ENCODE measurements at places on chromosomes 11 and 22.

DNA sequence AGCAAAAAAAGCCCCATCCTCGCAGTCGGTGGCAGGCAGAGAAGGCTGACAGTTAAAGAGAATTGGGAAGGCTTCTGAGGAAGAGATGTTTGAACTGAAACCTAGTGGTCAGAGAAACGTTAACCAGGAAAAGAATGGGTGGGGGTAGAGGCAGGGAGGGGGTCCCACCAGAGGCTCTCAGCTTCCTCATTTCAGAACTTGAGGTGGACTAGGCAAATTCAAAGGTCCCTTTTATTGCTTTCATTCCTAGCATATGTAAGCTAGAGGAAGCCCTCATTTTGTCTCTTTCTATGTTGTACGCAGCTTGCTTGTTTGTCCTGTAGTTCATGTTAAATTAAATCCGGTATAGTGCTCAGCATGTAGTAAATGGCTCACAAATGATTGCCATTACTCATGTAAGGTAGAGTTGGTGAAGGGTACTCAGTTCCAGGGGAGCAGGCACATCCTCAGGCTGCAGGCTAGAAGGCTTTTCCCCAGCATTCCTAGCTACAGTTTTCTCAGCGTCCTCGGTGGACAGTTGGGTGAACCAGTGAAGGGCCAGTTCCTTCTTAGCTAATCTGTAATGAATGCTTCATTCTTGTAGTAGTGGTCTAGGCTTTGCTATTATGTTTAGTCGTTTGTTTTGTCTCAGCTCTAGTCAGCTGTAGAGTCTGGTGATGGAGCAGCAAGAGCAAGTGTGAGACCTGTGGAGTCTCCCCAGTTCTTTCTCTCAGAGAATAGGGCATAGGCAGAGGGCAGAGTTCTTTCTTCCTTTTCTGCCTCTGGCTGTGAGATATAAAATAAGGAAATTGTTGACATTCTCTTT lies 58.6 kb downstream of the UVRAG start:
- no peak for DNase-seq

GRCh38 chr11:69300120-69301060 lies 6.4 kb downstream of the MYEOV start:
- DNase-seq, result no peak

GRCh38 chr11:37572491-37573171 lies 974.6 kb upstream of the RAG2 start:
- no peak for DNase-seq

GRCh38 chr22:41491374-41492100 lies 22.6 kb downstream of the ACO2 start:
- DNase-seq, result no peak

DNA sequence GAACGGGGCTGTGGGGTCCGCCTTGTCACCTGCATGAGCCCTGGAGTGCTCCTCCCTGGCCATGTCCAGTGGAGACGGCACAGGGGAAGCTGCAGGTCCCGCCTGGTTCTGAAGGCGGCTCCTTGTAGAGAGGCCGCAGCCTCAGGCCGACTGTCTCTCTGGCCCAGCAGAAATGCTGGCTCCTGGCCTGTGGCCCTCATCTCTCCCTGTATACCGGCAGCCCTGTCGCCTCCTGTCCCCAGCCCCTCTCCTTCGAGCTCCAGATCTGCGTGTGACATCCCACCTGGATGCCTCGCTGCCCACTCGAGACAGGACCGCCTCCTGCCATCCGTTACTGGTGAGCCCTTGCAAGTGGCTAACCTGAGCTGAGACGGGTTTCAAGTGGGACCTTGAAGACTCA lies 73.6 kb downstream of the PHF21B start:
- DNase-seq, result no peak

GRCh38 chr11:1401656-1402221 lies 12.0 kb downstream of the BRSK2 start:
- peak; percentile 28 for DNase-seq

- no peak for DNase-seq
Observed at GRCh38 chr22:49958931-49959781, 1.4 kb upstream of the PIM3 start.

DNA sequence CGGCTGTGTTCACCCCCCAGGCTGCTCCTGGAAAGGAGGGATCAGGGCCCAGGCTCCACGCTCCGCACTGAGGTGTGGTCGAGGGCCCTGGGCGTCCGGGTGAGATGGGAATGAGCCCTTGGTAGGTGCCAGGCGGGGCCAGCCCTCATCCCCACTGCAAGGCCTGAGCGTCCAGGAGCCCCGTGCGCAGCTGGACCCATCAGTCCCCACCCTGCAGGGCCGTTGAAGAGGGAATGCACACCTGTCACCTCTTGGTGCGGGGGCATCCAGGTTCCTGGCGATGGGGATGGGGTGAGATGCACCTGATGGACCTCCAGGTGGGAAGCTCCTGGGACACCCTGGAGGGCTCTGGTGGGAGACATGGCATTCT lies 72.2 kb downstream of the KCNQ1 start:
- DNase-seq, result no peak

- no peak for DNase-seq
Observed at GRCh38 chr11:117983163-117983475, 3.1 kb upstream of the IL10RA start.

- DNase-seq, result no peak
Observed at GRCh38 chr11:60994541-60995080, 23.1 kb downstream of the CD6 start.

DNA sequence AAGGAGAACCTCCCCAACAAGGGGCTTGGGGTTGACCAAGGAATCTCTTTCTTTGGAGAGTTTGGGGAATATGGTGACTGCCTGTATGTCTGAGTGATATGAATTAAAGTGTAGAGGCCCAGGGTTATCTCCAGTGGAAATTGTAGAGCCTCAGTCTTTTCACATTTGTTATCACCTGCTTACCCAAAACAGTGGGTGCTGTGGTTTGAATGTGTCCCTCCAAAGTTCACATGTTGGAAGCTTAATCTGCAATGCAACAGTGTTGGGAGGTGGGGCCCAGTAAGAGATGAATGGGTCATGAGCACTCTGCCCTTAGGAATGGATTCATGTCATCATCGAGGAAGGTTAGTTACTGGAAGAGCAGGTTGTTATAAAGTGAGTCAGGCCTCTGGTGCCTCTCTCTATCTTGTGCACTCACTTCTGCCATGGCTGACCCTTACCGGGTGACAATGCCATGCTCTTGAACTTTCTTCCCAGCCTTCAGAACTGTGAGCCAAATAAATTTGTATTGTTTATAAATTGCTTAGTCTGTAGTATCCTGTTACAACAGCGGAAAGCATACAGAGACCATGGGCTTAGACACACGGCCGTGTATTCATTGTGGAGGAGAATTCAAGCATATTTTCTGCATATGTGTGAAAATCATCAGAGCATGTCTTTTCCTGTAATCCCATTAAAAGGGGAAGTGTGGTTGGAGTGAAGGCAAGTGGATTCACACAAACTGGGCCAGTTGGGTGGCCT lies 114.1 kb upstream of the TBCEL start:
- DNase-seq, result no peak
